ENCODE measurements at places on chromosomes 11 and 22.

DNA sequence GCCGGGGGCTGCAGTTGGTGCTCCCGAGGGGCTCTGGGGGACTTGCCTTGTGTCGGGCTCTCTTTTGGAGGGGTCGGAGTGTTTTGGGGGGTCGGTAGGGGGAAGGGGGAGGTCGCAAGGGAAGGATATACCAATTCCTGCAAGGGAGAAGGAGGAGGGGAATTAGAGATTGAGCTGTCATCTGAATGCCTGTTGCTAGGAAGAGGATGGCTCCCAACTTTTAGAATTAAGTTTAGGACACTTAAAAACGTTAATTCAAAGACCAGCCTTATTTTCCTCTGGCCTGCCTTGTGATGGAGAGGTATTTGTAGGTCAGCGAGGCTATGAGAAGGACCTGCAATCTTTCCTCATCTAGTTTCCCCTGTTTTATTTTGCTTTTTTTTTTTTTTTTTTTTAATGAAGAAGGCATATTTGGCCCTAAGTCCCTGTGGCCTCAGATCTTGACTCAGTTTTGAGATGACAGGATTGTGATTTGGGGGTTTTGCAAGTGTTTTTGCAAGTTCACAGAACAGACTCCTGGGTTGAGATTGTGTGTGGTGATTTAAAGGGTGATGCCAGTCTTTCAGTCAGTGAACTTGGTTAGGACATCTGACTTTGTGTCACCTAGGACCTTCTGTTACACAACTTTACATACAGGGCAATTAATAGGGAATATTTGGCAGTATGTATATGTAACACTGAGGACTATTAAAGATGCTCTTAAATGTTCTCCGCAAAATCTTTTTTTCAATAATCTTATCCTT, 672 bp downstream of the TMEM135 start:
- no peak for DNase-seq

- DNase-seq: no peak
Measured at GRCh38 chr11:75598264-75598663, 36.2 kb downstream of the SERPINH1 start.

GRCh38 chr22:24474221-24474620, 20.9 kb upstream of the UPB1 start:
- DNase-seq: no peak

DNA sequence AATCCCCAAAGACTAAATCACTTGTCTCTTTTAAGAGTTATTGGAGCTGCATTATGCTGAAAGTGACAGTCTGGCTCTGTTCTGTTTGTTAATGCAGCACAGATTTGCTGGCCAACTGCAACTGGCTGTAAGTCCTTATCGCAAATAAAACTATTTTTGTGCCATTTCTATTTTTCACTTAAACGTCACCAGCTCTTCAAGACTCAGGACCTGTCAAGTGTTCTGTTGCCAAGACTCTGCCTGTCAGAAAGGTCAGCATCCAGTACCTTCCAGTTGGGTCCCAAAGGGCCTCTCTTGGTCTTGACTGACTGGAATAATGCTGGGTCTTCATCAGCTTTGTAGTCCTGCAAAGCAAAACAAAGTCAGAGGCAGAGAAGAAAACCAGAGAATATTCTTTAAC, 45.6 kb downstream of the PITPNB start:
- no peak for DNase-seq

DNA sequence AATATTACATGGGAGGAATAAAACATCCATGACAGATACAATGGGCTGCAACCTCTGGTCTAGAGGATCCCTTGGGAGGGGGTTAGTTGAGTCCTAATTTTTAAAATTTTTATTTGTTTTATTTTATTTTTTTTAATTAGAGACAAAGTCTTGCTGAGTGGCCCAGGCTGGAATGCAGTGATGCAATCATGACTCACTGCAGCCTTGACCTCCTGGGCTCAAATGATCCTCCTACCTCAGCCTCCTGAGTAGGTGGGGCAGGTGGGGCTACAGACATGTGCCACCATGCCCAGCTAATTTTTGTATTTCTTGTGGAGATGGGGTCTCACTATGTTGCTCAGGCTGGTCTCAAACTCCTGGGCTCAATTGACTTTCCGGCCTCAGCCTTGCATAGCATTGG, 43.1 kb downstream of the FDX1 start:
- no peak for DNase-seq

GRCh38 chr22:43320943-43321900, 21.9 kb downstream of the SCUBE1 start:
- no peak for DNase-seq

DNA sequence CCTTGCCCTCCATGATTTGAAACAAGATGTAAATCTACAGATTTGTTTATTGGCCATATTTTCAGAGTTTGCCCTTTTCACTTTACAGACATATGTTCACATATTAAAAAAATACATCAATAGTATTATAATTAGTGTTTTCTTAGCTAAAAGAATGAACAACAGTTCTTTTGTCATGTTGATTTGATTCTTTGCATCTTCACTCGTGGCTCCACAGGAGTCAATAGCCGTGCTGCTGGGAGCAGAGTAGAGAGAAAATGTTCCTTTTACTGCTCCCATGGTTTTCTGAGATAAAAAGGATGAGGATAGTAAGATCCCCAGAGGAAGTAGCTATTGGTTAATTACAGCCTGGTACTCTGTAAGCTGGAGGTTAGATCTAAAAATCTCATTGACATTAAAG, 151.2 kb downstream of the PGR start:
- no peak for DNase-seq

- no peak for DNase-seq
Measured at GRCh38 chr11:117220568-117220967, 11.3 kb downstream of the PCSK7 start.

DNA sequence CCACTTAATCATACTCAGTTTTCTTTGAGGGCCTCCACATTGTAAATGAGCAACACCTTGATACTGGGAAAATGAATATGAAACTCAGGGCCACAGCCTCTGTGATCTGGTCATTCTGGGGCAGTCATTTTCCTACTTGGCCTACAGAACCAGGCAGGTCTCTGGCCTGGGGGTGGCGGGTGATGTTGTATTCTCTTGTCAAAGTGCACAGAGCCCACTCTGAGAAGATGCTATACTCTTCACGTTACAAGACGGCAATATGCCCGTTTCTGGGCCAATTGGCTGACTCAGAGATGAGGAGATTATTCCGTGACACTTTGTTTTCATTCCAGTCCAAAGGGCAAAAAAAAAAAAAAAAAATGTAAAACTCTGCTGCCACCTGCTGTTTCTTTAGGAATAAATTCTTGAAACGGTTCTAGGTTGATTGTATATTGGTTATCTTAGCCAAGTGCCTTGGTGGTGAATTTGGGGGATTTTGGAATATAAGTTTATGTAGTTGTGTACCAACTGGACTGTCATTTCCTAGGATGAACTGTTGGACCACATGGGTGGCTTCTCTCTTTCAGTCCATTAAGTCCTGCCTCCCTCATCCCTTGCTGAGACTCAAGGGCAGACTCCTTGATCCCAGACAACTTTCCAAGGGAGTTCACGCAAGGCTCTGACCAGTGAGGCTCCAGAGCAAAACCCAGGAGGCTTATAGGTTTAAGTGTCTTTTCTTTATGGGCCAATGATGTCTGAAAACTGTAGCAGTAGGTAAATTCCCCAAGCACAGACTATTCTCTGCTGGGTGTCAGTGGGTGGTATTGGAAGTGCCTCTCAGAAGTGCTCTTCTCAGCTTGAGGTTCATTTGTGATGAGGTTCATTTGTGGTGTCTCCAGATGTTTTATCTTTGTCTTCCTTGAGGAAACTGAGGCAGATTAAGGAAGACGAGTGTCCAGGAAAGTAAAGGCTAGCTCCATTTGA, 18.2 kb downstream of the ADM start:
- DNase-seq: peak; percentile 52

DNA sequence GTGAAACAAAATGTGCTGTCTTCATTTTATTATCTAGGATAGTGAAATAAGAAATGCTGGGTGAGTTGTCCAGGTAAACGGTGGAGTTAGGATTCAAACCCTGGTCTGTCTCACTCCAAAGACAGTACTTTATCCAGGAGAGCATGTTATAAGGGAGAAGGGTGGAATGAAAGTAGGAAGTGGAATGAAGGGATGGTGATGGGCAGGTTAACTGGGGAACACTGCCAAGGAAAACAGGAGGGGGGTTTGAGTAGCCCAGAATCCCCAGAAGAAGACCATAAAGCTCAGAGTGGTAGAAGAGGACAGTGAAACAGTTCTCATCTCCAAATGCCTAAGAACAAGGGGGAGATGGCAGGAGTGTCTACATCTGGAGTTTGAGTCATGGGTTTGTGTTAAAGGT, 169.0 kb downstream of the BARX2 start:
- DNase-seq: no peak

- DNase-seq: no peak
Measured at GRCh38 chr11:40380835-40381234, 1078.6 kb downstream of the LRRC4C start.

DNA sequence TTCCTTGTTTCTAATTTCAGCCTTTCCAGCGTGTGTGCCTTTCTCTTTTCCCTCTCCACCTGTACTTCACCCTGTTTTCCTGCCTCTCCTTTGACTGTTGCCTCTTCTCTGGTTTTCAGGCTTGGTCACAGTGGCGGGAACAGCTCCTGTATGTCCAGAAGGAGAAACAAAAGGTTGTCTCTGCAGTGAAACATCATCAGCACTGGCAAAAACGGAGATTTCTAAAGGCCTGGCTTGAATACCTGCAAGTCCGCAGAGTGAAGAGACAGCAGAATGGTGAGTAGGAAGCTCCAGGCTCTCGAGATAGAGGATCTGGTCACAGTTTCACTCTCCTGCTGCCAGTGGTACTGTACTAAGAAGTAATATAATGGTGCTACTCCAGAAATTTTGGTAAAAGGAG, 76.6 kb downstream of the SFI1 start:
- no peak for DNase-seq

DNA sequence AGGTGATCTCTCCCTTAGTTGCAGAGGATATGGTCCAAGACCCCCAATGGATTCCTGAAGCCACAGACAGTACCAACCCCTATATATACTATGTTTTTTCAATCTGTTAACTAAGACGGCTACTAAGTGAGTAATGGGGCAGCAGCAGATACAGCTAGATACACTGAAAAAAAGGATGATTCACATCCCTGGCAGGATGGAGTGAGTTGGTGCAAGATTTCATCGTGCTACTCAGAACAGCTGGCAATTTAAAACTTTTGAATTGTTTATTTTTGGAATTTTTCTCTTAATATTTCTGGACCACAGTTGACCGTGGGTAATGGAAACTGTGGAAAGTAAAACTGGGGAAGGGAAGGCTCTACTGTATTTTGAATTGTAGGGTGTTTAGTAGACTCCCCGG, 17.0 kb upstream of the TMEM218 start:
- no peak for DNase-seq

DNA sequence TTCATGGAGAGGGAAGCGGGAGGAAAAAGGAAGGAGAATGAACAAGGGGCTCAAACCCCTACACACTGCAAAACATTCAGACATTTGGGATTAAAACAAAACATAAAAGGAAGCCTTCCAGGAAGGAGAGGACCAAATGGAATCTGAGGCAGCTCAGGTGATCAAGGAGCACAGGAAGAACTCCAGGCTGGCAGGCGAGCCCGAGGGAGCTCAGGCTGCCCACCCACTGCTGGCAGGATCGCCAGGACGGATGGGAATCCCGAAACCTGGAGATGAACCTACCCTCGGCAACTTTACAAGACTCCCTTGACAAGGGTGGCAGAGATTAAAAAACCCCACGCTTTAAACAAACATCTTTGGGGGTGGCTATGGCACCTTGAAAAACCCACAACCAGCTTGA, 5.0 kb upstream of the PYGM start:
- DNase-seq: no peak

- no peak for DNase-seq
Measured at GRCh38 chr11:41861838-41862237, 402.4 kb upstream of the LRRC4C start.

- DNase-seq: no peak
Measured at GRCh38 chr11:101169944-101170343, 40.3 kb upstream of the PGR start.

DNA sequence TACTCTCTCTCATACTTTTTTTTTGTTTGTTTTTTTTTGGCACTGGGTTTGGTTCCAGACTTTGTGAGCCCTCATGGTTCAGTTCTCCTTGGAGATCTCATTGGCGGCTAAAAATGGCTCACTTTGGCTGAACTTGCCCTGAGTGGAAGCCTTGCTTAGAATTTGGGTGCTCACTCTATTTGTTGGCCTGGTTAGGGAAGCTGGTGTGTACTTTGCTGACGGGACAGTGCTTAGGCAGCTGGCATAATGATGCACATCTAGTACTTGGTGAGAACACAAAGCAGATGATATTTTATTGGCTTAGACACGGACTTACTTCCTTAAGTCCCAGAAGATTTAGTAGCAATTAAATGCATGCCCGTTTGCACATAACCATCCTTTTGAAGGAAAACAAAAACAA, 66.5 kb upstream of the GRAMD1B start:
- DNase-seq: no peak

DNA sequence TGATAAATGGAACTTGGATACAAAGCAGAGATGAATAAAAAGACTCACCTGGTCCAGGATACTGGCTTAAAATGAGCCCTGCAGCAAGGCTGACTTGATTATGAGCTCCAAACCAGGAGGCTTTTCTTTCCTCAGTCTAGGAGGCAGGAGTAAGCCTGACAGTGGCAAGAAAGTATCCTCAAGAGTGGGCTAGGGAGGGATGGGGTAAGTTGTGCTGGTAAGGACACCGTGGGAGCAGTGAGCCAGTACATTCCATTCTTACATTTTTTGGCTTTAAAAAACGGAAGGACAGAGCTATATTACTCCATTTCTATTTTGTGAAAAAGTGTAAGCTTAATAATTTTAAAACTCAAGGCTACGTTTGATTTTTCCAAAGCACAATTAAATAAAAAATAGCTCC, 187.1 kb upstream of the DDI1 start:
- no peak for DNase-seq

DNA sequence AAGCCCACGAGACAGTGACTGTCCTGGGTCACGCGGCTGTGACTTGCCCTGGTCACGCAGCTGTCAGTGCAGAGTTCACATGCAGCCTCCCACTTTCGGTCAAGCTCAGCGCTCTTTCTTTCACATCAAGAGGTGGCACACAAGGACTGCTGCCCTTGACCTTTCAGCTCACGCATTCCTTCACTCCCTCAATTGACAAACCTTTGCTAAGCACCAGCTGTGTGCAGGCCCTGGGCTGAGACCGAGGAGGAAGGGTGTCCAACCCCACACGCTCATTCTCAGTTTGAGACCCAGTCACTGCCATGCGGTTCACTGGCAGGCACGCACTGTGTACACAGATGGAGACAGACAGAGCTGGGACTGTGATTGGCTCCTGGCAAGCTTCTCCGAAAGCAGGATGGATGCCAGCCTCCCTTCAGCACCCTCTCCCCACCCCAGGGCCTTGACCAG, 70.3 kb downstream of the SCUBE1 start:
- DNase-seq: no peak

- DNase-seq: no peak
Measured at GRCh38 chr11:113174882-113175281, 139.5 kb upstream of the TTC12 start.

GRCh38 chr11:120566176-120566575, 54.6 kb downstream of the GRIK4 start:
- no peak for DNase-seq

- DNase-seq: peak; percentile 61
Measured at GRCh38 chr11:20397281-20397680, 9.8 kb downstream of the PRMT3 start.

GRCh38 chr11:85810871-85811611, at the start of gene SYTL2:
SYTL2 (minus strand) TSS chr11:85811141; CDS start chr11:85757725, 53,416 bp downstream.
- DNase-seq: peak; percentile 62

Data from left renal cortex interstitium (tissue), 4 donors.